ENCODE measurements at places on chromosomes 16 and 17.

DNA sequence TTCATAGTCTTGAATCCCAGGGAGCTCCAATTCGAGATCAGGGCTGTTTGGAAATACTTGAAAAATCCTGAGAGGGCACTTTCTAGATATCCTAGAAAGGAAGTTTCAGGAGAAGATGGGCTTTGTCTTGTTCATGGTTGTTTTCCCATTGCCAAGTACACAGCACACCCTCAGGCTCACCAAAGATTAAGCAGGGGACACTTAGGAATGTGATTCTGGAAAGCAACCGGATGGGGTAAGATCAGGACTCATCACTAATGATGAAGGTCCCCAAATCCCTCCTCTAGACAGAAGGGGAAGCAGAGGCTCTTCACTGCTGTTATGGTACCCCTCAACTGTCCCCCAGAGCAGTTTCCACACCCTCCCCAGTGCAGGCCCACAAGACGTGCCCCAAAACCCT, 40.7 kb downstream of the VAC14 start:
- no peak for DNase-seq

- no peak for DNase-seq
These were observed 4.8 kb upstream of the KRT36 start for GRCh38 chr17:41494524-41494923.

DNA sequence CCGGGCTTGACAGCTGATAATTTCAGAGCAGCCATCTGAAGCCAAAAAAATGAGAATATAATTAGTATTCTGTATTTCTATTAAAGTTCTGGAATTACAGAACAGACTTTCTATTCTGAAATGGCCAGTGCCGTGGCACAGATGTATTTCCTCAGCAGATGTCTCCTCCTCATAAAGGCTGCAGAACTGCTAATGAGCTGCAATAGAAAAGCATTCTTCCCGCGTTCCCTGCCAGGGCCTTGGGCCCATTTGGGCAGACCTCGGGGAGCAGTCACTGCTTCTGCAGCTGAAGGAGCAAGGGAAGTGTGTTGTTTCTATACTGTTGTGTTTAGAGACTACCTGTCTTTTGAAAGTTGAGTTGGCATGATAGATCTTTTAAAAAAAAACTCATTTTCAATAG, 152.6 kb upstream of the CACNG5 start:
- DNase-seq, result no peak

DNA sequence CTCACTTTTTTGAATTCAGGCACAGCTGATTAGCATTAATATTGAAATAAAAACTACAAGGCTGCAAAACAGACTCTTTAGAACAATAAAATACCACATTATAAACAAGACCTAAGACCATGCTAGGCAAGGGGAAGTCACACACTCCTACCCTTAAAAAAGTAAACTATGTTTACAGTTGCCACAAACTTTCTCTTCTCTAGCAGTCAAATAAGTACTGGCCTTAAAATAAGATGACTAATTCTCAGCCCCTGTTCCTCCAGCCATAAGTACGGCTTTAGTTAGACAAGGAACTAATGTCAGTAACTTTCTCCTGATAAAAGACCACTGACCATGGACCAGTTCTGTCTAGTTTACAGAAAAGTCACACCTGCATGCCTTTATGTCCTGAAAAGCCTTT, 19.5 kb upstream of the CPHXL start:
- no peak for DNase-seq

- DNase-seq, result no peak
These were observed at the start of gene FDXR for GRCh38 chr17:74872313-74873036. TSS of gene FDXR (minus strand) at chr17:74872994. CDS start at chr17:74872944, 50 bp downstream.

- DNase-seq, result no peak
These were observed 19.5 kb downstream of the TNFRSF13B start for GRCh38 chr17:16952401-16952800.

DNA sequence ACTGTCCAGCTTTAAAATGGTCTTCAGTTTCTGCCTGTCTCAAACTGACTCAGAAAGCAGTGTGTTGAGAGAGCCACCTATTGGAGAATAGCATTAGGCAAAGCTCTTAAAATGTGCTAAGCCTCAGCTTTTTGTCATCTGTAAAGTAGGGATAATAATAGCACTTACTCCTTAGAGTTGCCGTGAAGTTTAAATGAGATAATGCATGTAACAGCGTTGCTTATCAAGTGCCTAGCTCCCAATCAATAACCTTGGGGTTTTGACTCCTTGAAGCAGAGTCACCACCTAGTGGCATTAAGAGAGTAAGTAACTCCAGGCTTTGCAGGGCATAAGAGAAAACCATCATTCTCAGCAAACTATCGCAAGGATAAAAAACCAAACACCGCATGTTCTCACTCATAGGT, 163.3 kb downstream of the HS3ST2 start:
- no peak for DNase-seq

DNA sequence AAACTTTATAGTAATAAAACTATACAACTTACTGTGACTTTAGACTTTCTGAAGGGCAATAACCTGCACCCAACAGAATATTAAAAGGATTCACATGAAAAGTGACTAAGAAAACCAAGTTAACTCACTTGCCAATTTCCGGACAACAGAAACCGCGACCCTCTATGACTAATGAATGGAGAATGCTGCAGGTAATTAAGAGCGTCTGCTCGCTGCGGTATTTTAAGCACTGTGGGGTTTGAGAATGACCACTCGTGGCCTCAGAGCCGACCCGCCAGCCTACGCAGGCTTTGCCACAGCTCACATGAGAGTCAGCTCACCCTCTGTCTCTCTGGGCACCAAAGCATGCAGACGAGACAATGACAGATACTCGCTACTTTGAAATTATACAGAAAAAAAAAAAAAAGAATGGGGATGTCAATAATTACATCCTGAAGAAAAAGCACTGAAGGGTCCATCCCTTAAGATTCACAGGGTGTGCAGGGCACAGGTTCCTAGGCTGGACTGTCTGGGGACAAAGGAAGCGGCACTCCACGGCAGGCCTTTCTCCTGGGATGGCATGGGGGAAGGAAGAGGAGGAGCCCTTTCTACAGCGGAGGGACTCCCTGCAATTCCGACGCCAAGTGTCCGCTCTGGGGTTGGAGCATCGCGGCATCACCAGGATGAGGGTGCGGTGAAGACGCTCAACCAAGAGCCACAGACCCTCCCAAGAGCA, 35.0 kb downstream of the ZCCHC14 start:
- no peak for DNase-seq

GRCh38 chr17:29096094-29096493, 53.2 kb downstream of the PIPOX start:
- no peak for DNase-seq

DNA sequence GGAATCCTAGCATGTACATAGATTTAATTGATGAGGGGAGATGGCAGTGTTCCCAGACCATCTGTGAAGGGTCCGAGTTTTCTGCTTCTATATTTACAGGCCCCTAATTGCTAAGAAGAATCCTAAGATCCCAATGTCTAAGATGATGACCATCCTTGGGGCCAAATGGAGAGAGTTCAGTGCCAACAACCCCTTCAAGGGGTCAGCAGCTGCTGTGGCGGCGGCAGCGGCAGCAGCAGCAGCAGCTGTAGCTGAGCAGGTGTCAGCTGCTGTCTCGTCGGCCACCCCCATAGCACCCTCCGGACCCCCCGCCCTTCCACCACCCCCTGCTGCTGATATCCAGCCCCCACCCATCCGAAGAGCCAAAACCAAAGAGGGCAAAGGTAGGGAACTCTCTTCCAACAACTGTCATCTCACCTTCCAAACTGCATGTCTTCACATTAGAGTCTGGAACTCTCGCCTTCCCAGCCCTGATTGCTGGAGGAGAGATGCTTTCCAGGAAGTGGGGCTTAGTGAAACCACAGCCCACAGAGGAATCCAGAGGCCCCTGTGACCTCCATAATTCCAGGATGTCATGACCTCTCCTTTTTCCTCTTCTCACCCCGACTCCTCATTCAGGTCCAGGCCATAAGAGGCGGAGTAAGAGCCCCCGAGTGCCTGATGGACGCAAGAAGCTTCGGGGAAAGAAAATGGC, 4.7 kb downstream of the CHD3 start:
- DNase-seq, result no peak

GRCh38 chr16:52740766-52741165, 193.8 kb upstream of the TOX3 start:
- no peak for DNase-seq
